ENCODE measurements at places on chromosomes 2 and 18.

GRCh38 chr2:148720501-148721001, 76.0 kb downstream of the EPC2 start:
- peak; percentile 6 for DNase-seq

DNA sequence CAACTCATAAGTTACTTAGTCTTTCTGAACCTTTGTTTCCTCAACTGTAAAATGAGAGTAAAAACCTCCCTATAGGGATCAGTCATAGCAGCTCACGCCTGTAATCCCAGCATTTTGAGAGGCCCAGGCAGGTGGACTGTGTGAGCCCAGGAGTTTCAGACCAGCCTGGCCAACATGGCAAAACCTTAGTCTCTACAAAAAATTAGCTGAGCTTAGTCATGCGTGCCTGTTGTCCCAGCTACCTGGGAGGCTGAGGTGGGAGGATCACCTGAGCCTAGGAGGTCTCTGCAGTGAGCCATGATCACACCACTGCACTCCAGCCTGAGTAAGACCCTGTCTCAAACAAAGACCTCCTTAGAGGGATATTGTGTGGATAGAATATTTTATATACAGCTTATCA, 2.3 kb downstream of the GPR155 start:
- no peak for DNase-seq

DNA sequence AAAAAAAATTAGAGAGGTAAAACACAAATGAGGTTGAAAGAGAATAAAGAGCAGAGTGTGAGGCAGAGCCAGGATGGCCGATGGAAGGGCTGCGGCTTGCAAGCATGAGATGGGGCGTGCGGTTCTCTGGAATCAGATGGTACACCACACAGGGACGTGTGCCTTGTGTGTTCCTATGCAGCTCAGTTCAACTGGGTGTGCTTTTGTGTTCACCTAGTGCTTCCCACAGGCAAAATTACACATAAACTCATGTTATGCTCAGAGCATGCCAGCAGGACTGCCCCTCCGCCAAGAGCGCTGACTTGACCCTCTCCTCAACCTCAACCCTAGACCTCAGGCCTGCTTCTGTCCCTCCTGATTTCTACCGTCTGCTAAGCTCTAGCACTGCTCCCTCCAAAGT, 24.4 kb downstream of the STARD7 start:
- DNase-seq: no peak

- no peak for DNase-seq
Measured at GRCh38 chr18:39230086-39230803, 1664.6 kb upstream of the CELF4 start.

GRCh38 chr2:11647834-11648600, 22.0 kb downstream of the NTSR2 start:
- DNase-seq: peak; percentile 34

DNA sequence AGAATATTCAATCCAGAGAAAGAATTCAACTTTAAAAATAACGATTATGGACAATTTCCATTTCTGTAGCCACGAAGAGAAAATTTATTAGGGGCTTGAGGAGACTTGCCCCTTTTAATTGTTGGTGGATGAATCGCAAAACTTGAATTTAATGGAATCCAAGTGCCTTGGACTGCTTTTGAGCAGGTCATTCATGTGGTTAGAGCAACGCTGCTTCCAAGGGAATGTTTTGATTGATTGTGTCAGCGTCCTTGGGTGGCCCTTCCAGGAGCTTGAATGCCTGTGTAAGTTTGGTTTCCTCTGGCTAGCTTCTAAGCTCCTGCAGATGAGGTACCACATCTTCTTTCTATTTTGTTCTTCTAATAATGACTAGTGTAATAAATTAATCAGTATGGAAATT, 213.4 kb downstream of the LTBP1 start:
- DNase-seq: no peak

DNA sequence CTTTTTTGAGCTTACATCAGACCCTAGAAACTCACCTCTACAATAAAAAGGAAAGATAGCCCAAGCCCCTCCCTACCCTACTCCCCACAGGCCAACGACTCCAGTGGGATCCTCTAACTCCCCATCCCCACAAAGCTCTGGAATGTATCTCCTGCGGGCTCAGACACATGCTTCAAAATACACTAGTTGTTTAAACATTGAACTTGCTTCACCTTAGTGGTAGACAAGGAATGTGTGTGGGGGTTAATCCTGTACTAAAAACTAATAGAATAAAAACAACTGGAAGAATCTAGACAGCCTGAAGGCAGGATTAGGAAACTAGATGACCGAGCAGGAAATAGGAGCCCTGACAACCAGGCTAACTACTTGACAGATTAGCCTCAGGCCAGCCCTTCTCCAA, 211.5 kb downstream of the SUCLG1 start:
- DNase-seq: no peak

- DNase-seq: no peak
Measured at GRCh38 chr2:96291751-96292150, 13.6 kb downstream of the SNRNP200 start.

- peak; percentile 31 for DNase-seq
Measured at GRCh38 chr2:120486946-120487345, 141.0 kb downstream of the INHBB start.

DNA sequence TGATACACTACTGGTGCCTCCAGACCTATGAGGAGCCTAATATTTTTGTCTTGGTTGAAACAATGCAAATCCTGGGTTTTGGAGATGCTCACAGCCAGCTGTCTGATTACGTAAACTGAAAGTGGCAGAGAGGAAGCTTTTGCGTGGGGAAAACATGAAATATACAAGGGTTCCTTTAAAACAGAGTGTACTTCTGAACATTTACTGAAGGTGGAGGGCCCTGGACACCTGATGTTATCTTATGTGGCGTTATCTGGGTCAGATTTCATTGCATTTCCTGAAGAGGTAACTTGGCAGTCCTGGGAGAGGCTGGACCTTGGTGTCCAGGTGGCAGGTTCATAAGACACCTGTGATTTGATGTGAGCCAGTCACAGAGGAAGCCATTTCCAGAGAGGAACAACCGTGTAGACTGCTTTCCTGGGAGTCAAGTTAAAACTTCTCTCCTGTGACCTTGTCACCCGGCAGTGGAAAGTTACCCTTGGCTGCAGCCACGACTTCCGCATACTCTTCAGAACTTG, 105.0 kb downstream of the NEDD4L start:
- peak; percentile 35 for DNase-seq

GRCh38 chr2:149586898-149587219, 716 bp downstream of the MMADHC start:
- no peak for DNase-seq

DNA sequence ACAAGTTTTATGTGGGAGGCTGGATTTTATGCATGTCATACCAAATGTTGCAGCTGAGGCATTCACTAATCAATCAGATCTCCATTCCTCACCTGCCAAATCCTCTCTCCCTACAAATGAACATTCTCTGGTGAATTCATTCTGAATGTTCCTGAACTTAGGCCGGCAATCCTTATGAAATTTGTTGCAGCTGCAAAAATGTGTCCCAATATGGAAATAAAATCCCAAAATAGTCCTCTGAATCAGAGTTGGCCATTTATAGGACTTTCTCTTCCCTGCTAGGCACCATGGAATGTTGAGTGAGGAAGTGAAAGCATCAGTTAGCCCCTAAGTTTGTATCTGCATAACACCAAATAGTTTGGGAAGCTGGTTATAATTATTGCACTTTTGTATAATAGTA, 25.6 kb downstream of the GCA start:
- DNase-seq: no peak

DNA sequence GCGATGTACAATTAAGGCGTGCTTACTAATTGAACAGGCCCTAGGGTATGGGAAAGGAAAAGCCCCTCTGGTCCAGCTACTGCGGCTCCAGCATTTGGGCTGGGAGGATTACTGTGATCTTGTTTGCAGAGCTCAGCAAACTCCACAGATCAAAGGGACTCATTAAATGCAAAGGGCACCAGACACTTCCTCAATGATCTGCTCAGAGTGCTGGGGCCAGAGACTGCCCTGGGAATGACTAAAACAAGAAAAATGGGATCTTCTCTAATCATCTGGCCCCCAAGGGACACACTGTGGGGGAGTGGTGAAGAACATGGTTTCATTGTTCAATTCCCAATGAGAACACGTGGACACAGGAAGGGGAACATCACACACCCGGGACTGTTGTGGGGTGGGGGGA, 85.0 kb downstream of the MARCHF4 start:
- peak; percentile 14 for DNase-seq

GRCh38 chr2:46451131-46451711, 28.1 kb upstream of the TMEM247 start:
- no peak for DNase-seq

GRCh38 chr2:115165529-115166109, 723.2 kb downstream of the DPP10 start:
- DNase-seq: peak; percentile 68

GRCh38 chr2:99700482-99701398, 210.9 kb upstream of the REV1 start:
- no peak for DNase-seq

DNA sequence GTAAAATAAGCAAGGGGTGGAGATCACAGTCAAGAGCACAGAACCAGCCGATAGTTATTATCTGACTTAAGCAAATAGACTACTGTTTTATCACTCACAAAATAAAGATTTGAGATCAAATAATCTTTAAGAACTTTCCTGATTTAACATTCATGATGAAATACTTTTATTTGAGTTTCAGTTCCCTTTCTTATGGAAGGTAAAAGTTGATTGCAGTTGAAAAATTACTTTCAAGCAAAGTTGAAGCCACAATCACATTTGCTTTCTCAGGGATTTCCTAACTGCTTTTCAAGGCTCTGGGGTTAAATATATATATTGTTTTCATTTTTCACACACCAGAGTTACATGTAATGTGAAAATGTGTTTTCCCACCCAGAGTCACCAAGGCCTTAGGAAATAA, 599.5 kb downstream of the KCNJ3 start:
- DNase-seq: no peak

GRCh38 chr2:39875914-39876267, 96.8 kb upstream of the THUMPD2 start:
- DNase-seq: no peak

All from hepatocyte (in vitro differentiated cells).